ENCODE measurements at places on chromosomes 6 and 20.

- no peak for DNase-seq
Observed at GRCh38 chr6:60679175-60679574, 1606.8 kb downstream of the KHDRBS2 start.

GRCh38 chr6:44045672-44046015 lies 81.6 kb downstream of the MRPL14 start:
- no peak for DNase-seq

DNA sequence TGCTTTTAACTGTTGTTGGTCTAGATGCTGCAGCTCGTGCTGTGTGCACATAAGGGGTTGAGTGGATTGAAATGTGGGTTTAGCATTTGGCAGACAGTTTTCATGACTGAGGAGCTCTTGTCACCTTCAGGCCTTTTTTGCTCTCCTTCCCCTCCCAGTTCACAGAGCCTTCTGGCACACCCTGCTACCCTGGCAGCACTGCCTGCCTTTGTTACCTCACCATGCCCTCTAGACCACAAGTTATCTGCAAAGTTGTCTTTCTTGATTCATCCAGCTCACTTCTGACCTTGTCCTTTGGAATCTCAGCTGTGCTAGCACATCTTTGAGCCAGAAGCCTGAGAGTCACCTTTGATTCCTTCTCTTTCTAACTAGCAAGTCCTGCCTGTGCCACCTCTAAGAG lies 348.9 kb upstream of the ZFP64 start:
- no peak for DNase-seq

- DNase-seq, result no peak
Observed at GRCh38 chr20:44702776-44703175, 12.4 kb upstream of the CCN5 start.

DNA sequence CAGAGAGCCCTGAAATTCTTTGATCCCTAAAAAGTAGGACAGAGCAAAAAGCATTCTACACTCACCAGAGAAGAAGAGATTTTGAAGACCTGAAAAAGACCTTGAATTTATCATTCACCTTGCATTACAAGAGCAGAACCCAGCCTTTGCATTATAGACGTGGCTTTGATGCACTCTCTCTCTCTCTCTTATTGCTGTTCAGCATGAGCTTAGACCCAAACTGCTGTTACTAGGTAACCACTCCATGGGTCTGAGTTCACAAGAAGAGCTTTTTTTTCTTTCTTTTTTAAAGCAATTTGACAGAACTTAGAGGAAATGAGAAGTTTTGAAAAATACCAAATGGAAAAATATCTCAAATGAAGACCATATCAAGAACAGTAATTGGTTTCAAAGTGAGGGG lies 44.4 kb downstream of the COL9A1 start:
- no peak for DNase-seq

Data from neuronal stem cell (in vitro differentiated cells).